ENCODE measurements at places on chromosomes 11 and 22.

GRCh38 chr11:65389294-65389980 lies 3.0 kb downstream of the FRMD8 start:
- DNase-seq = no peak

DNA sequence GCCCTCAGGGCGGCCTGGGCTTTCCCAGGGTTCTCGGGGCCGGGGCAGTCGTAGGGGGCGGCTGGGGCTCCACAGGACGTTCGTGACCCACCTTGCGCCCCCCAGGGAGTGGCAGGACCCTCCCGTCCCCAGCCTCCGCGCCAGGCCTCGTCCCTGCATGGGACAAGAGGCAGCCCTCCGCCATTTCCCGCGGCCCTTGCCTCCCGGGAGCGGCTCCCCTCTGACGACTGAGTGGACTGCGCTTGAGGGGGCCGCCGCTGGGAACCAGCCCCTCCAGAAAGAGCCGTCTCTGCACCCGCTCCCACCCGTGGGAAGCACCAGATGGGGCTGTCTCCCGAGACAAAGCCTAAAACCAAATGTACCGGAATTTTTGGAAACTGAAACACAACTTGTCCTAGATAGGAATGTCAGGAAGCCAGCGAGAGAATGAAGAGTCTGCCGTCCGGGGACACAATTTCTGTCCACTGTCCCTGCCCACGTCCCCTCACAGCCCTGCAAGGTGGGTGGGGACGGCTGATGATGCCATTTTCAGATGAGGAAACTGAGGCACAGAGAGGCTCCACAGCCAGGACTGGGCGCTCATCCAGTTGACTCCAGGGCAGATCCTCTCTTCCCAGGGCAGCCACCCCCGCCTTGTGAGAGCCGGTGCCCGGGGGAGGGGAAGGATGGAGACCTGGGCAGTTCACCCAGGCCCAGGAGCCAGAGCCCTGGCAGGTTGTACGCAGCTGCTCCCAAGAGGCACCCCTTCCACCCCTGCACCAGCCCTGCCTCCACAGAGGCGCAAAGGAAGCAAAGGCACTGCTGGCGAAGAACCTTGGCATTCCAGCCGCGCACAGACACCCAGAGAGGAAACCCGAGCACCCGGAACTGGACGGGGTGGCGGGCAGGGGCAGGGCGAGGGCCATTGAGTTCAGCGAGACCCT lies 18.1 kb upstream of the PICK1 start:
- no peak for DNase-seq

GRCh38 chr22:36411589-36412258 lies 24.0 kb upstream of the MYH9 start:
- DNase-seq = no peak

- DNase-seq = peak; percentile 65
Observed at GRCh38 chr11:33912405-33913361, 20.8 kb upstream of the LMO2 start.

DNA sequence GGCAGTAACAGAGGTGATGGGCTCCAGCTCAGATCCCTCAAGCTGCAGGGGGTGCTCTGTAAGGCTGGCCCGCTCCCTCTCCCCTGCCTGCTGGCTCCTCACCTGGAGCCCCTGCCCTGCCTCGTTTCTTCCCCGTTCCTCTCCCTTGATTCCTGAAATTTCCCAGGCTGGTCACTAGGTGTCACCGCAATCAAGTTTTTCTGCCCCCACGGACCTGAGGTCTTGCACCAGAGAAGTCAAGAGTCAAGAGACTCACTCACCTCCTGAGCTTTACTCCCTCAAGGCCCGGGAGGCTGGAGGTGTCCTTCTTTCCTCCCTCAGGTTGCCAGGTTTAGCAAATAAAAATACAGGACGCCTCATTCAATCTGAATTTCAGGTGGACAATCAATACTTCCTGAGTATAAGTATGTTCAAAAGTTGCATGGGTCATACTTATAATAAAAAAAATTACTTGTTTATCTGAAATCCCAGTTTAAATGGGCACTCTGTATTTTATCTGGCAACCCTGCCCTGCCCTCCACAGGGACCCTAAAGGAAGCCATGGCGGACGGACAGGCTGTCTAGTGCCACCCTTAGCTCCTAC lies 69.2 kb downstream of the SCUBE1 start:
- DNase-seq = peak; percentile 84
